ENCODE measurements at places on chromosomes 11 and 22.

DNA sequence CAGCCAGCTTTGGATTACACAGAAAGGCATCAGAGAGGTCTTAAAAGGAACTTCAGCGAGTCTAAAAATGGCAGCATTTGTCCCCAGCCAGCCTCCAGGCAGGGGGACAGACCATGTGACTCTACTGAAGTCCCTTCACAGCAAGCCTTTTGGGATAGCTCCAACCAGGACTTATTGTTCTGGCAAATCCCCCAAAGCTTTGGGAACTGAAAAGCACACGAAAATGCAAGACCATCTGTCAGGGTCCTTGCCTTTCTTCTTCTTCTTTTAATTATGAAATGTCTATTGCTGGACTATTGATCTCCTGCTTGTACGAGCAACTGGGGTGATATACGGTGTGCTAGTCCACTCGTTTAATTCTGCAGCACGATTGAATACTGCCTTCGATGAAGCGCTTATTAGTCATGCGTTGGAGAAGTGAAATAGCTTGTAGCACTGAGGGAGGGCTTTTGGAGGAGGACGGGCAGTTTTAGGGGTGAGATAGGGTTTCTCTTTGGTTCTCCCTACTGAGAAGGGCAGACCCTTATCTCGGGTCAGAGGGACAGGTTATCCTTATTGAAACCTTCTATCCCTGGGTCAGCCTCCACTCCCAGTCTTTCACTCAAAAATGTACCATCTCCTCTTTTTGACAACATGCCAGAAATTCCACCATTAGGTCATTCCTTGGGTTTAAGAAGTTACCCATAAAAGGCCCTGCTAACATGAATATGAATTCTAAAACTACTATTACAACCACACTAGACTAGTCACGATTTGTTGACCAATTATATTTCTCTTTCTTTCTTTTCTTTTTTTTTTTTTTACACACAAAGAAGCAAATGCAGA lies 416.4 kb downstream of the MIAT start:
- no peak for DNase-seq

DNA sequence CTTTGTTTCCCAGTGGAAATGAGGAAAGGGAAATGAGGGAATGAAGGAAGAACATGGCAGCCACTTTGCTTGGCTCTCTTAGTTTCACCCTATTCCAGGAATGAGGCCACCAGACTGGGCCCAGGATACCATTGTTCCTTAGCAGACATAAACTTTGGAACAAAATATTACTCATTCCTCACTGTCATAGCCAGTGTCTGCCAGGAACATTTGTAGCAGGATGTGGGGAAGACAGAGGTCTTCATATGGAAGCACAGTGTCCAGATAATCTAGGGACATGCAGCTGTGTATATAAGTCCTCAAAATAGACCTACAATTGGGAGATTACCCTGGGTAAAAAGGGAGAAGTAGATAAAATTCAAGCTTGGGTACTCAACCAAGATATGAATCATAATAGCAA lies 15.2 kb upstream of the FUT4 start:
- no peak for DNase-seq

DNA sequence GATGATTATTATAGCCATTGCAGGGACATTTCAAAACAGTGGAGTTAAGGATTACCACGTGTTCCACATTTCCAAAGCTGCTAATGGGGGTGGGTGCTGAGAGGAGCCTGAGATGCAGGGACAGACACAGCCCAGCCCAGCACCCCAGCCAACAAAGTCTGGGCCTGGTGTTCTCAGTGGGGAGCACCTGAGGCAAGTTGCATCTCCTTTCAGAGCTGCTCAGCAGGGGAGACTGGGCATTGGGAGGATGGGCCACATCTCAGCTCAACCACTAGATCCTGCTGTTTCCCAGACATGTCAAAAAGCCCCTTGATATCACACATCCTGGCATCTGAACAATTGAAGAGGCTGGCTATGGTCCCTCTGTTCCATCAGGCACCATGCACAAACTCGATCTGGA lies 458.0 kb upstream of the KIRREL3 start:
- no peak for DNase-seq

GRCh38 chr11:75474878-75475766 lies 42.1 kb upstream of the KLHL35 start:
- no peak for DNase-seq

DNA sequence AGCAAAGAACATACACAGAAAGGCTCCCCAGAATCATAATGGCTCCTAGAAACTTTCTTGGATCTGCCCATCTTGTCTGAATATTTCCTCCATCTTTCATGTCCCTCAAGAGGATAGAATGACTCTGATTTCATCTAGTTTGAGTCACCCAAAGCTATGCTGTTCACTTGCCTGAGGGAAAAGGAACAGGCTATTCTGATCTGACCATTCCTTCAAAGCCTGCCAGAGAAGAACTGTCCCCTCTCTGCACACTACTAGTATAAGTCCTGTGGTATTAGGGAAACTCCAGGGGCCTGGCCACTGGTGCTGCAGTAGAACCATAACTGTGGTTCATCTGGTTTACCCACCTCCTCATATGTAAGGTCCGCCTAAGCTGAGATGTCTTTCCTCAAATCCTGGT lies 2.4 kb upstream of the PATE1 start:
- no peak for DNase-seq

DNA sequence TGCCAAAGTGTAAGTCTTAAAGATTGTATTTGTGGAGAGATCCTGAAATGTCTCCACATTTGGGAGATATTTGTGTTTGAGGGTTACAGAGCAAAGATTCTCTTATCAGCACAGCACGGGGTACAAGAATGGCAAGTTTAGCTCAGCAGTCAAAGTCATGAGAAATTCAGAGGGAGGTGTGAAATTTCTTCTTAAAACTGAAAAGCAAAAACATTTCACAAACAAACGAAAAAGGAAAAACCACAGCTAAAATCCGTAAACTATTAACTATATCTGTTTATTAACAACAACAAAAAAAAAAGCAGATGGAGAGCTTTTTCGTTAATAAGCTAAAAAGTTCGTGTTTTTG lies 40.9 kb upstream of the ETS1 start:
- DNase-seq: no peak

- no peak for DNase-seq
These were observed 368.1 kb downstream of the DCDC1 start for GRCh38 chr11:31001427-31001826.

DNA sequence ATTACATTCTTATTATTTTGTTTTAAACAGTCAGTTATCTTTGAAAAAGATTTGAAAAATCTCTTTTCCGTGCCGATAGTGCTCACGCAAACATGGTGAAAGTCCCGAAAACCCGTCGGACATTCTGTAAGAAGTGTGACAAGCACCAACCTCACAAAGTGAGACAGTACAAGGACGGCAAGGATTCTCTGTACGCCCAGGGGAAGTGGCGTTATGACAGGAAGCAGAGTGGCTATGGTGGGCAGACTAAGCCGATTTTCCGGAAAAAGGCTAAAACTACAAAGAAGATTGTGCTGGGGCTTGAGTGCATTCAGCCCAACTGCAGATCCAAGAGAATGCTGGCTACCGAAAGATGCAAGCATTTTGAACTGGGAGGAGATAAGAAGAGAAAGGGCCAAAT lies 28.7 kb upstream of the CTSD start:
- DNase-seq: no peak

DNA sequence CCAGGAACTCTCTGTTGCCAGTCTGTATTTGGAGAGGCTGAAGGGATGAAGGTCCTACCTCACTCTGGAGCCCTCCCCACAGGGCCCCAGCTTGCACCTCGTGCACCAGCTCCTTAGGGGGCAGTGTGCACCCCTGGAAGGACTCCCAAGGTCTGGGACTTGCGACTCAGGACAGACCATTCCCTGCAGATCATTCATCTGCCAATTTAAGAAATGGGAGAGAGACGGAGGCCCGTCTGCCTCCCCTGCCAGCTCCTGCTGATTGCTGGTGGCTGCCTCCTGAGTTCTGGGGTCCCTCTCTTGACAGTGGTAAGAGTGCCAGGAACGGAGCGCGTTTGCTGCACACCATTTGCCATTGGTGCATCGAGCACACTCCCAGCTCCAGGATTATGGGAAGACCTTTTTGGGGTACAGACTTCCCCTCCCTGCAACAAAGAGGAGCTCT lies 27.4 kb upstream of the MALAT1 start:
- no peak for DNase-seq

DNA sequence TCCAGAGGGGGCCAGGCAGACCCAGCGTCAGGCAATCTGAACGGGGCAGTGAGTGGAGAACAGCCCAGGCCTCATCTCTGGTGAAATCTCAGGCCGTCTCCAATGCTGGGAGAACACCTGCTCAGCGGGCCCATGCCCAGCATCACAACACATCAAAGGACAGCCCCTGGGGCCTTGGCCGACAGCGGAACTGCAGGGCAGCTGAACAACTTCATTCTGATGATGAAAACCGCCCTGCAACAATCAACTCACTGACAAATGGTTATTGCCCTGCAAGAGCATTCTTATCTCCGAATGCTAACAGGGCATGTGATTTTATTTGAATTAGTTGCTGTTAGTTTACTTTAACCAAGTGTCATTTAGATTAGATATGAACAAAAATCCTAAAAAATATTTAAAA lies 14.6 kb downstream of the CELSR1 start:
- DNase-seq: no peak

- DNase-seq: no peak
These were observed 40.9 kb downstream of the MRTFA start for GRCh38 chr22:40595497-40596234.

DNA sequence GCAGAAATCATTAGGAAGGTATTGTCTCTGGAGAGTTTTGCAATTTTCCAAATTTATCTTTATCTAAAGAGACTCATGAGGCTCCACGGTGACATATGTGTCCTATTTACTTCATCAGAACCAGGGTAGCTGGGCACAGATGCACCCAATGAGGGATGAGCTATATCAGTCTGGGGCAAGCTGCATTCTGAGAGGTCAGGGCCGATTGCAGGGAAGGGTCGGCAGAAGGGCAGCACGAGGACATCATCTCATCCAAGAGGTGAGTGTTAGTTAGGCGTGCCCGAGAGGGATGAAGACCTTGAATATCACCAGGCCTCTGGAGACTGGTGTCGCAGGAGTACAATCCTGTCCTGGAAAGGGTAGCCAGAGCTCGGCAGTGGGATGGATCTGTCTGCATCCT lies 41.0 kb upstream of the SPON1 start:
- DNase-seq: no peak

- no peak for DNase-seq
These were observed 16.3 kb downstream of the SCN4B start for GRCh38 chr11:118136341-118136740.

GRCh38 chr11:126575849-126576248 lies 220.4 kb downstream of the ST3GAL4 start:
- DNase-seq: no peak

DNA sequence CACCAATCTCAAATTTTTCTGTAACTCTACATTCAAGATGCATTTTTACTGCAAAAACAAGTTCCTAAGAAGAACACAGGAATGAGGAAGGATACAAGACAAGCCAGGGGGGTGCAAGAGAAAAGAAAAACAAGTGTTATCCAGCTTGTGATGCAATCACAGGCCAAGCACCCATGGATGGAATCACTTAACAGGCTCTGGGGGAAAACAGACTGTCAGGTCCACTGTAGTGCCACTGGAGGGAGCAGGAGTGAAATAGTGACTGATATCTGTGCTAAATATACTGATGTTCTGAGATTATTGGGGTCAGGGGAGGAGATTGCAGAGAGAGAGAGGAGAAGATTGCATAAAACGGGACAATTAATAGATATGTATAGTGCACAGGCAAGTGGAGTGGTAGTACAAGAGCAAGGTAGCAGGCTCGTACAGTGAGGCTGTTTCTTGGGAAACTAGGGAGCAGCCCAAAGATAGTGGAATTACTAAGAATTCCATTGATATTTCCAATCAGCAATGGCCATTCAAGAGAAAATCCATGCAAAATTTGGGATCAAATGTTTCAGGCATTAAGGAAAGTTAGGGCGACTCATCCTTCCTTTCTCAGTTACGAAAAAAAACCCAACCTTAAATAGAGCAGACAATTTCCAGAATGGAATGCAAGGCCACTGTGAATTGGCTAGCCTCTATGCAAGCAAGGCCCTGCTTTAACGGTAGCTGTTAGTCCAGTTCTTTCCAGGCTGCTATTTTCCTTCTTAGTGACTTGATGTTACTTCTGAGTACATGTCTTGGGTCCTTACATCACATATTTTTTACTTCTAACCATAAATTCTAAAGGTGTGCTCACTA lies 52.2 kb upstream of the CEP126 start:
- DNase-seq: no peak

- no peak for DNase-seq
These were observed 787 bp downstream of the SMDT1 start for GRCh38 chr22:42080287-42080686.

Measured in Panc1 (cell line).